ENCODE measurements at places on chromosomes 3 and 15.

- DNase-seq, result no peak
Measured at GRCh38 chr3:9180764-9181117, 68.7 kb downstream of the SRGAP3 start.

DNA sequence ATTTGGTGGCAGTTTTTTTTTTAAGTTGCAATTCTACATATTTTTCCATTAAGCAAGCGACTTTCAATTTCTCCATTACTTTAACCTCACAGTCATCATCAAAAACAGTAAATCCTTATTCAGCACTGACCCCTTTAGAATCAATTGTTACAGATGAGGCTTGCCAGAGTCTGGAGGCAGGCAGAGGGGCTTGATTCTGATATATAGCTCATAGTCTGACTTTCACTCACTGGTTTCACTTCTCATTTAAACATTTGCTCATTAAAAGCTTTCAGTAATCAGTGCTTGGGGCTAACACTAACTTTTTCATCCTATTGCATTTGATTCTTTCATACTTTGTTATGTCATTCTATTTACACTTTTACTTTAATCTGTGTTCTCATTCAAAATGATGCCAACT is 88.4 kb downstream of the PYDC2 start:
- no peak for DNase-seq

GRCh38 chr3:186241910-186242821 is 119.9 kb downstream of the DGKG start:
- DNase-seq, result no peak

- no peak for DNase-seq
Measured at GRCh38 chr15:69897061-69897460, 200.7 kb downstream of the TLE3 start.

GRCh38 chr3:102480139-102480538 is 45.3 kb downstream of the ZPLD1 start:
- DNase-seq, result no peak

- DNase-seq, result no peak
Measured at GRCh38 chr3:156750191-156750873, 75.8 kb upstream of the LEKR1 start.

DNA sequence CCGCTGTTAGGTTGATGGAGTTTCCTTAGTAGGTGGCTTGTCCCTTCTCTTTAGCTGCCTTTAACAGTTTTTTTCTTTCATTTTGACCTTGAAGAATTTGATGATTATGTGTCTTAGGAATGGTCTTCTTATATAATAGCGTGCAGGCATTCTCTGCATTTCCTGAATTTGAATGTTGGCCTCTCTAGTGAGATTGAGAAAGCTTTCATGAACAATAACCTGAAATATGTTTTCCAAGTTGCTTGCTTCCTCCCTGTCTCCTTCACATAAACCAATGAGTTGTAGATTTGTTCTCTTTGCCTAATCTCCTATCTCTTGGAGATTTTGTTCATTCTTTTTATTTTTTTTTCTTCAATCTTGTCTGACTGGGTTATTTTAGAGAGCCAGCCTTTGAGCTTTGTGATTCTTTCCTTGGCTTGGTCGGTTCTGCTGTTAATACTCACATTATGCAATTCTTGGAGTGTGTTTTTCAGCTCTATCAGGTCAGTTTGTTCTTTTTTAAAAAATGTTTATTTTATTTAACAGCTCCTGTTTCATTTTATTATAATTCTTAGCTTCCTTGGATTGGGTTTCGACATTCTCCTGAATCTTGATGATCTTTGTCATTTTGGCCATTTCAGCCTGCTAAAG is 627.9 kb downstream of the SI start:
- no peak for DNase-seq
